ENCODE measurements at places on chromosomes 16 and 17. TPM values are rescaled to one million over a fixed set of nuclear protein-coding genes. Genes with fewer than 3 reads are reported as not detected.

Gene HOXB5
- total RNA-seq = not detected

Gene ZNF423
- total RNA-seq = not detected

Gene ZNF785
- 6.6 TPM for total RNA-seq

DNA sequence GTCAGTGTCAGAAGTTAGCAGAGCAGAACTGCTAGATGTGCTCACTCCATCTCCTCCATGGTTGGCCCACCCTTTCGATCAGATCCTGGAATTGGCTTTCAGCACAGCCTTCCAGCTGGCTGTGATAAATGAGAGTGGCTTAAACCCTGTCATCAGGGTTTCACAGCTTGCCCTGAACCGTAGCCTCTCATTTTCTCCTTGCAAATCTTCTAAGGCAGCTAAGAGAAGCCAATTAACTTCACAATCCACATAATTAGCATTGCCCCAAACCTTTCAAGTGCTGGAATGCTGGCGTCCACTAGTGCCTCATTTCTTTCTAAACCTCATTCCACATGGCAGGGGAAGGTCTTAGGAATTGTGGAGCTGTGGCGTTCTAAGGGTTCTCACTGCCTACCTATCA is 21.7 kb downstream of the MILR1 start:
- no peaks in the 10 kb centered on the region for H3K4me1 ChIP-seq
- no peak overlapping the region for H3K4me3 ChIP-seq
- DNase-seq = no peak

DNA sequence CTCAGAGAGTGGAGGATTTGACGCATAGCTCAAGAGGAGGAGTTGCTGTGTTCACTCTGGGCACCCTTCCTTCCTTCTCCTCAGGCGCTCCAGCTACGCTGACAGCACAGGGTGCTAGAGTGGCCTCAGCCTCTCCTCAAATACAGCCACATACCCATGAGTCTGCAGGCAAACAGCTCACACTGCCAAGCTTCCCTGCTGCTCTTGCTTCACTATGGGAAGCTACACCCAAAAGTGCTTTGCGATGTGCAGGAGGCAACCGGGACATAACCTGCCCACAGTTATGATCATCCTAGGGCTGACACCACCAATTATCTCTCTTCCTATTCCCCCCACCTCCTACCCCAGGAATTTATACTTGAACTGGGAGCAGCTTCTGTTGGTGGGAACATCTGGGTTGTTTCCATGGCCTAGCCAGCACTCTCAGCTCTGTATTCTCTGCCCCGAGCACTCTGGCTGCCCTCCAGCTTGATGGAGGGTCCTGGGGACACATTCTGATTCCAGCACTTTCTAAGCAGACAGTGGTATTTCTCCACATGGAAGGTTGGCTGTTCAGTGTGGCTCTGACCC is 40.3 kb upstream of the SREBF1 start:
- H3K36me3 ChIP-seq = peaks cover 68% of the 10 kb centered on the region
- no peaks in the 10 kb centered on the region for H3K4me1 ChIP-seq
- H3K27ac ChIP-seq = no peak overlapping the region
- H3K27me3 ChIP-seq = no peaks in the 10 kb centered on the region
- DNase-seq = no peak
- H3K4me3 ChIP-seq = no peak overlapping the region

DNA sequence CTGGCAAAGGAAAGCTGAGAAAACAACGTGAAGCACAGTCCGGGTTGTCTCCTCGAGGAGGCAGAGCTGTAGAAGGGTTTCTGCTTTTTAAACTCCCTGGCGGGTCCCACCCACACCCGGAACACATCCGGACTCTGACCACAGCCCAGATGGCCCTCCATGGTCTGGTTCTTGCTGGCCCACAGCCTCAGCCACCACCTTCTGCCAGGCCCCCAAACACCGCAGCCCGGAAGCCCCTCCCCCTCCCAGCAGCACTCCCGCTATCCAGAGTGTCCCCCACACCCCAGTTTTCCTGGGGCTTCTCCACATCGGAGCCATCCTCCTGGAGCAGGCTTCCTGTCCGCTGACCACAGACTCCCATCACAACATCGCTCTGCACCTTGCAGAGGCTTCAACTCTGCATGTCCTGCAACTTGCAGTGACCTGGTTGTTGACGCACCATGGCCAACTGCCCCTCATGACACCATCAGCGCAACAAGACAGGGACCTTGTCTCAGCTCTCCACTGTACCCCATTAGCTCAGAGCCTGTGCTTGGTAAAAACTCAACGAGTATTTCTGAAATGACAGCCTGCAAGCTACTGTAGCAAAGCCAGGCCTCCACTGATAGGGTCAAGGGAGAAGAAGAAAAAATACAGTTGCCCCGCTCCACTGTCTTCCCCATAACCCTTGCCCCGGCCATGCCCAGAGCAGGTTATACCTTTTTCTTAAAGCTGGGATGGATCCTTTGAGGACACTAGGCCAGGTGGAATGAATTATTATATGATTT is 129.8 kb downstream of the C16orf78 start:
- no peak overlapping the region for H3K27ac ChIP-seq
- no peaks in the 10 kb centered on the region for H3K27me3 ChIP-seq
- no peak overlapping the region for H3K4me3 ChIP-seq
- H3K36me3 ChIP-seq = no peaks in the 10 kb centered on the region
- no peak for DNase-seq

- DNase-seq = no peak
- no peak overlapping the region for H3K4me3 ChIP-seq
- no peaks in the 10 kb centered on the region for H3K36me3 ChIP-seq
- no peaks in the 10 kb centered on the region for H3K27me3 ChIP-seq
Measured at GRCh38 chr16:22402191-22402590, 27.8 kb upstream of the CDR2 start.
